Skeletal muscle cell (primary cell): ENCODE measurements at places on chromosomes 16 and 17.

DNA sequence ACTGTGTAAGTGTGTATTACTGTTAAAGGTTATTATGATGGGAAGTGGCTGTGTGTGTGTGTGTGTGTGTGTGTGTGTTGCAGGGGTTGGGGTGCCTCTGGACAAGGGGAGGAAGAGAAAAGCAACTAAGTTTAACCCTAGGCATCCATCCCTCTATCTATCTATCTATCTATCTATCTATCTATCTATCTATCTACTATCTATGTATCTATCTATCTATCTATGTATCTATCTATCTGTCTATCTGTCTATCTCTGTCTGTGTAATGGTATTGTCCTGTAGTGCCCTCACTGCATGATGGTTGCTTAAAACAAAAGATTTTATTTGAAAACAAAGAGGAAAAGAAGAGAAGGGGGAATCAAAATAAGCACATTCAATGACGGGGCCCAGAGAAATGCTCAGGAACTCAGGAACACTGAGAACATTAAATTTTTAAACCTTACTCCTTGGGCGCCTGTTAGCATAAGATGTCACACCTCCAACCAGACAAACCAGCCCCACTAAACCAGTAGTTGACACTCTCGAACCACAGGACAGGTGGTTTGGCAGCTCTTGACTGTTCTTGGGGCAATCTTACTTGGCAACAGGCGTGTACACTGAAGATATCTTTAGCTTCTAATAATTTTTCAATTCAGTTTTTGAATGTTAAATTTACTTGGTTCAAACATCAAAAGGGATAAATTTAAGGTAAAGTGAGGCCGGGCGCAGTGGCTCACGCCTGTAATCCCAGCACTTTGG is 5.1 kb upstream of the RPL26 start:
- DNase-seq: no peak

DNA sequence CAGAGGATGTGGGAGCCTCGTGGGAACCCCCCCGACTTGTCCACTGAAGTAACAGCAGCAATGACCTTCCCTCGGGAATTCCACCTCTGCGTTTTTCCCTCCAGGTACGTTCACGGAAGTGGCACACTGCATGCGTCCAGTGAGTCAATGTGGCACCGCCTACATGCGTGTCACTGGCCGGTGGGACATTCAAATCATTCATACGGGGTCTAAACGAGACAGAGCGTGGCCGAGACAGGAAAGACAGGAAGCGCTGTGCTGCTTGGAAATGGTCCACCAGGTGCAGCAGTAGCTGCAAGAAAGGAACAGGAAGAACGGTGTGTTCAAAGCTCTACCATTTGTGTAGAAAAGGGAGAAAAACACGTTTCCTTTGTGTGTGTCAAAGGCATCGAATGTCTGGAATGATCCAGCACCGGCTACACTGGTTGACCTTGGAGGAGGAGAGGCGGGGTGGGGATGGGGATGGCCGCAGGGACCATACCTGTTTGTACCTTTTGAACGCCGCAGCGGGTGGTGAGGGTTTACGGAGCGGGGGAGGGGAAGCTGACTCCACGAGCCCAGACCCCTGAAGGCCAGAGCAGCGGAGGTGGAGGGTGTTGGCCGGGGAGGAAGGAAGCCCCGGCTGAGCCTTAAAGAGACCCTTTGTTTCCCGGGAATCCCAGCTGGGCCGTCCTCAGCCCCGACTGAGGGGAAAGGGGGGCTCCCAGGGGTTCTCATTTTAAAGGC is 1.7 kb upstream of the PGAP6 start:
- DNase-seq: no peak

DNA sequence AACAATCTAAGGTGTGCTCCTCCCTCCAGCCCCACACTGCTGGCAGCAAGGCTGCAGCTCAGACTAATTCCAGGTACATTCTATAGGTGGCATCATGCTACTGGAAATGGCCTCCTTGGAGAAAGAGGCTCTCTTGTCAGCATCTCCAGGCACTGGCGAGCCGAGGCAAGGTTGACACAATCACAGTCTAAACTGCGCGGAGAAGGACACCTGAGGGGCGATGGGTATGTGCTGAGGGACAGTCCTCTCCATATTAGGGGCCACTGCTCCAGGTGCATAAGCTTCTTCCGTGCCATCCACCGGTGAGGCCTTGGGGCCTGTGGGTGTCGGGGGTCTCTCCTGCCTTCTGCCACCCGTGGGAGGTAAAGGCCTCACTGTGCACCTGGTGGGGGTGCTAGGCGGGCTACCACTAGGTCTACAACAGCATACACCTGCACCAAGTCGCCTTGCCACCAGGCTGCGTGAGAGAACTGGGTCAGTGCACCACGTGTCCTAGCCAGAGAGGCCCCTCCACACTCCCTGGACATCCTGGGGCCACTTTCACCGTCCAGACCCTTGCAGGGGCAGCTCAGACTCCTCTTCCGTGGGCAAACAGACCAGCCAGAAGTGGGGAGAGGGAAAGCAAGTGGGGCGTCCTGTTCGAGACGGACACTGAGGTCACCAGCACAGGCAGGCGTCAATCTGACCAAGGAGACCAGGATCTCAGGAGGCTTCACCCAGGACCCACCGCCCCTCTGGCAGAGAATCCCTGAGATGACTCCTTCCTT is 12.1 kb upstream of the CBX8 start:
- no peak for DNase-seq

GRCh38 chr16:23710504-23710903 is 2.5 kb downstream of the ERN2 start:
- DNase-seq: no peak

DNA sequence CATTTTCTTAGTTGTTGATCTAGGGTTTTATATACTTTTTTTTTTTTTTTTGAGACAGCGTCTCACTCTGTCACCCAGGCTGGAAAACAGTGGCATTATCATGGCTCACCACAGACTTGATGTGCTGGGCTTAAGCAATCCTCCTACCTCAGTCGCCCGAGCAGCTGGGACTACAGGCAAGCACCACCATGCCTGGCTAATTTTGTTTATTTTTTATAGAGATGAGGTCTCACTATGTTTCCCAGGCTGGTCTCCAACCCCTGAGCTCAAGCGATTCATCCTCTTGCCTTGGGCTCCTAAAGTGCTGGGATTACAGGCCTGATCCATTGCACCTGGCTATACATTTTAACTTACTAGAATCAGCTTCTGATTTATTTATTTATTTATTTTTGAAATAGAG is 34.2 kb upstream of the ATP2A3 start:
- no peak for DNase-seq

DNA sequence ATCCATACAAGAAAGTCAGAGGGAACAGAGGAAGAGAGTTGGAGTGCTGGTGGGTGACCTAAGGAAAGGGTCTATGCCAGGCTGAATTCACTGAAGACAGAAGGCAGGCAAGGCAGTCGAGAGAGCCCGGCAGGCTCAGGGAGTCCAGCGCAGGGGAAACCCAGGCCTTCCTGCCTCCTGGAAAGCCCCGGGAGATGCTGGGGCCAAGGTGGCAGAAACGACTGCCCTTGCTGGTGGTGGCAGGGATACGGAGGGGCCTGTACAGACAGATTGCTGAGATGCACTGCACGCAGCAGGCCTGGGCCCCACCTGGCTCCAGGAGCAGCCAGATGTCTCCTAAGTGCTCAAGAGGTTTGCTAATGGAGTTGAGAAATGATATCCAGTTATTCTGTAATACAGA is 59.8 kb downstream of the GTF3C1 start:
- no peak for DNase-seq

GRCh38 chr16:84062734-84063640 is 20.4 kb upstream of the SLC38A8 start:
- DNase-seq: peak; percentile 31

GRCh38 chr17:46890638-46891037 is 32.3 kb upstream of the GOSR2 start:
- no peak for DNase-seq

- no peak for DNase-seq
These were observed 26.7 kb downstream of the DNASE1 start for GRCh38 chr16:3681206-3681605.

DNA sequence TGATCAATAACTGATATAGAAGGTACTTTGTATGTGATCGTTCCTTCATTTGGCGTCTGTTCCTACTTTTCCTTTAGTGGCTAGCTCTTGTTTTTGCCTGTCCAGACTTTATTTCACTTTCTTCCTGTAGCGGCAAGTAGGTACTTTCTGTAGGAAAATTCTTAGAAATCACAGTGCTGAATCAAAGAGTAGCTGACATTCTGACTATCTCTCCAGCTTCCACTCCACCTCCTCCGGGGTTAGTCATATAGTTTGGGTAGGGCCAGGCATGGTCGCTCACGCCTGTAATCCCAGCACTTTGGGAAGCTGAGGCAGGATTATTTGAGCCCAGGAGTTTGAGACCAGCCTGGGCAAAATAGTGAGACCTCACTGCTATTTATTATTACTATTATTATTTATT is 29.9 kb upstream of the PAFAH1B1 start:
- DNase-seq: no peak

DNA sequence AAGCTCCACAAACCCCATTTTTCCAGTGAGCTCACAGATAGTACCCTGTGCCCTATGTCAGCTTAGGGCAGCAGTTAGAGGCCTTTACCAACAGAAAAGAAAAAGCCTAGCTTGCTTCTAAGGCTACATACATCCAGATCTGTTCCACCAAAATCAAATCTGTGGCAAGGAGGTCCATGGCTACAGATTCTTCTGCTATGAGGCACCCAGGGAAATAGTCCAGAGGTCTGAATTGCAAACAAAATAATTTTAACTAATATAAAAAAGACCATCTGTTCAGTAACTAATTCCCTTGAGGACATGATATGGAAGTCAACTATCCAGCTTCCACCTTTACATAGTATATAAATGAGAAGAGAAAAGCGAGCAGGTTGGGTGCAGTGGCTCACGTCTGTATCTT is 129.3 kb downstream of the PARN start:
- peak; percentile 13 for DNase-seq

DNA sequence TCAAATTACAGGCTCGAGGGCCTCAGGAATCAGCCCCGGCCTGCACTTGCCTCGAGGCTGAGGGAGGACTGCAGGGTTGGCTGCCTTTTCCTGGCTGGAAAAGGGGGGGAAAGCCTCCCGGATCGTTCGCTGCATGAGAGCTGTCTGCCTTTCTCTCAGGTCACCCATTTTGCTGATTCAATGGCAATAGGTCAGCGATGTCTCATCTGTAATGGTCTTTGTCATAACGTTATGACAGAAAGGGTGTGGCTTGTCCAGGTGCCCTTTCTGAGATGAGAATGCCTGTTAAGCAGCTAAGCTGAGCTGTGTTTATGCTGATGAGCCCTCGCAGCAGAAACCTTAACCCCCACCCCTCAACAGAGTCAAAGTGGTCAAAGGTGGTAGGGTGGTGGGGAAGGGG is 81.8 kb downstream of the AKAP1 start:
- DNase-seq: no peak

GRCh38 chr17:63954402-63955063 is 18.2 kb downstream of the SCN4A start:
- DNase-seq: no peak

DNA sequence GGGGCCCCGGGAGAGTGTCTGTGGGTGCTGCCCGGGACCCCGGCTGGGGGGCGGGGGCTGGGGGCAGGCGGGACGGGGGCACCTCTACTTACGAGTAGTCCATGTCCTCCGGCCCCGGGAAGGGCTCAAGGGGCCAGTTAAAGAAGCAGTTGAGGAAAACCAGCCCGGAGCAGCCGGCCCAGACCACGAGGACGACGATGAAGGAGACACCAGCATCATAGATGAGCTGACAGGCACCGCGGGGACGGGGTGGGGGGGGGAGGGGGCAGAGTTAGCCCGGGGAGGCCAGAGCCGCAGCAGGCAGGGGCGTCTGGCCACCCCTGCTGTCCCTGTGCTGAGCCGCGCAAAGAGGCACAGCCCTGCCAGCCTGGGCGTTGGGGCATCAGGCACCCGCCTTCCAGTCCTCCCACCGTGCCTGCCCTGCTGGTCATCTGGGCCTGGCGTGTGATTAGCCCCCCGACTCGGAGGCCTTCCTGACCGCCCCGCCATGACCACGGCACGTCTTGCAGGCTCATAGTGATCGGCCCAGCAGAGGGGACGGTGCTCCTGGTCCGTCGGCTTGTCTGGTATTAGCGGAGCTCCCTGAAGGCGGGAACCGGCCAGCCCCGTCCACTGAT is 29.0 kb upstream of the PITPNA start:
- DNase-seq: no peak

- DNase-seq: no peak
These were observed 24.8 kb downstream of the SLFN12 start for GRCh38 chr17:35407531-35407930.

DNA sequence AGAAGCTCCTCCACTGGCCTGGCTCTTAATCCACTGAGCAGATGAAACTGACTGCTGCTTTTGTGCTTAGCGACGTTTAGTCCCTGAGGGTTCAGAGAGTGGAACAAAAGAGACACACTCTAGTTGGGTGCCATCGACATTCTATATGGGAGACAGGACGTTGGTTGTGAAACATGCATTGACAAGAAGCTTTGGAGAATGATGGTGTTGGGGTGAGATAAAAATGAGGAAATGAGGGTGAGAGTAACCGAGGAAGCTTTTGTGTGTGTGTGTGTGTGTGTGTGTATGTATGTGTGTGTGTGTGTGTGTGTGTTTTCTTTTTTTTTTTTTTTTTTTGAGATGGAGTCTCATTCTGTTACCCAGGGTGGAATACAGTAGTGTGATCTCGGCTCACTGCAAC is 89.5 kb downstream of the ABCC1 start:
- DNase-seq: no peak

GRCh38 chr17:49358641-49359247 is 3.3 kb downstream of the ZNF652 start:
- DNase-seq: no peak

DNA sequence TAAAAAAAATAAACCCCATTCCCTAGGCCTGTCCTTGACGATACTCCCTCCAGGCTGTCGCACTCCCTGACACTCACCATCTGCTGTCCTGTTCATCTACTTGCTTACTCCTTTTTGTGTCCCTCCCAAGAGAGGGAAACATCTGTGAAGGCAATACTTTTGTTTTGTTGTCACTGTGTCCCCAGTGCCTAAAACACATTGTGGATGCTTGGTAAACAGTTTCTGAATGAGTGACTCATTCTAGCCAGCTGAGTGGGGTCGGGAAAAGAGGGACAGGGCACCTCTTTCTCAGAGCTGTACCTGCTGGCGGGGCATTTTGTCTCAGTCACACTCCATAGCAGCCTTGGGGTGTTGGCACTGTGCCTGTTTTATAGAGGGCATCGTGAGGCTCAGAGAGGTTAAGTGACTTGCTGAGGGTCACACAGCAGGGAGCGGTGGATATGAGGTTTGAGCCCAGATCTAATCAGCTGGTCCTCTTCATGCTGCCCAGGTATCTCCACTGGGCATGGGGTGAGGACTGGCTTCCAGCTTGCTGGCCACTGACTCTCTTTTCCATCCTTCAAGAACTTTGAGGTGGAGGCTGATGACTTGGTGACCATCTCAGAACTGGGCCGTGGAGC is 15.6 kb downstream of the MAP2K3 start:
- DNase-seq: no peak
